ENCODE measurements at places on chromosomes 1 and 21.

GRCh38 chr1:14980621-14981218, 172.8 kb upstream of the TMEM51 start:
- no peak for DNase-seq

GRCh38 chr21:35256468-35256988, 207.4 kb upstream of the RUNX1 start:
- no peak for DNase-seq

- no peak for DNase-seq
Measured at GRCh38 chr1:25854554-25854953, 4.7 kb downstream of the AUNIP start.

- no peak for DNase-seq
Measured at GRCh38 chr1:43243299-43243698, 26.5 kb upstream of the TMEM125 start.

DNA sequence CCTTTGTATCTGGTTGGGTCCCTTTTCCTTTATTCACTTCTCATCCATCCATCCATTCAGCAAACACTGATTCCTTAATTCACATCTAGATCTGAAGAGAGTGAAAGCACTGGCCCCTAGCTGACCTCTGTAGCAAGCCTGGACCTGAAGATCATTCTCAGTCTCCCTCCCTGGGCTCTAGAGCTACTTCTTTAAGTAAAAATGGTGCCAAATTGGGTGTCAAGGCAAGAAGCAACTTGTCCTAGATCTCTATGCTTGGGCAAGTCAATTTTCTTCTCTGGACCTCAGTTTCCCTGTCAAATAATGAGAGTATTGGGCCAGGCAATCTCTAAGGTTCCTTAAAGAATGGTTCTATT, 36.1 kb downstream of the PLXNA2 start:
- DNase-seq, result no peak

Measured in activated CD4-positive, alpha-beta T cell treated with anti-CD3 and anti-CD28 coated beads, Interleukin-2, amount 50 U/mL, for 1 hour (primary cell).